ENCODE measurements at places on chromosomes 13 and 19.

GRCh38 chr19:32711747-32712146, 7.8 kb upstream of the TDRD12 start:
- DNase-seq: no peak

DNA sequence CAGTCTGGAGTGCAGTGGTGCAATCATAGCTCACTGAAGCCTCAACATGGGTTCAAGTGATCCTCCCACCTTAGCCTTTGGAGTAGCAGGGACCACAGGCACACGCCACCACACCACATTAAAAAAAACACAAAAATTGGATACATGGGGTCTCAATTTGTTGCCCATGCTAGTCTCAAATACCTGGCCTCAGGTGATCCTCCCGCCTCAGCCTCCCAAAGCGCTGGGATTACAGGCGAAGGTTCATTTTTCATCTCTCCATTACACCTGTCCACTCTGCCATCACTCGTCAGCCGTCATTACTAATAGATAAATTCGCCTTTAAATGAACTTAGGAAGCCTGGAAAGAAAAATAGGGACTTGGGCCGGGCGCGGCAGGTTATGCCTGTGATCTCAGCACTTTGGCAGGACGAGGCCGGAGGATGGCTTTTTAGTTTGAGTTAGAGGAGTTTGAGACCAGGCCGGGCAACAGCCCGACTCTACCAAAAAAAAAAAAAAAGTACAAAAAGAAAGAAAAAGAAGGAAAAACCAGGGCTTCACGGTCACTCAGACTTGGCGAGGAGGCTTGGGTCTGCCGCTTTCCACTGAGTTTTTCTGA, 685 bp upstream of the SUPT5H start:
- no peak for DNase-seq

DNA sequence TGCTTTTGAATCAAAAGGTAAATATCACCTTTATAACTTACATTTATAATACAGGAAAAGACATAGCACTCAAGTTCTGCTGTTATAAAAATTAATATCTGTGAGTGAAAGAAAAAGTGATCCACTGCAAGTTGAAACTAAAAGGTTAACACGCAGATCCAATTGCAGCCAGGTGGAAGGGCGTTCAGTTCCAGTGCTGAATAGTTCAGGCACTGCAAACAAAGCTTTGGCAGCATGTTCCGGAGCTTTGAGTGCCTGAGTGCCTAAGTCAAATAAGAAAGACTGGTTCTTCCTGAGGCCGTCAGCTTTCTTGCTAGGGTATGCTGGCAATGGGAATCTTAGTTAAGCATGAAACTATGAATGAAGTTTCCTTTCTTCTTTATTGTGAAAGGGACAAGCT, 200.3 kb downstream of the LMO7 start:
- DNase-seq: no peak

DNA sequence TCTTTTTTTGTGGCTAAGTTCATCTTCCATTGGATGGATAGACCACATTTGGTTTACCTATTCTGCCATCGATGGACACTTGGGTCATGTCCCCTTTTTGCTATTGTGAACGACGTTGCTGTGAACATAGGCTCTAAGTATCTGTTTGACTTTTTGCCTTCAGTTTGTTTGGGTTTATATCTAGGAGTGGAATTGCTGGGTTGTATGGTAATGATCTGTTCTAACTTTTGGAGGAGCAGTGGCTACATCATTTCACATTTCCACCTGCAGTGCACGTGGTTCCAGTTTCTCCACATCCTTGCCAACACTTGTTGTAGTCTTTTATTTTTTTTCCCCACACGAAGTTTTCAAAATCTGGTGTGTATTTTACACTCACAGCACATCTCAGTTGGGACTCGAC, 21.7 kb downstream of the BICRA start:
- no peak for DNase-seq

DNA sequence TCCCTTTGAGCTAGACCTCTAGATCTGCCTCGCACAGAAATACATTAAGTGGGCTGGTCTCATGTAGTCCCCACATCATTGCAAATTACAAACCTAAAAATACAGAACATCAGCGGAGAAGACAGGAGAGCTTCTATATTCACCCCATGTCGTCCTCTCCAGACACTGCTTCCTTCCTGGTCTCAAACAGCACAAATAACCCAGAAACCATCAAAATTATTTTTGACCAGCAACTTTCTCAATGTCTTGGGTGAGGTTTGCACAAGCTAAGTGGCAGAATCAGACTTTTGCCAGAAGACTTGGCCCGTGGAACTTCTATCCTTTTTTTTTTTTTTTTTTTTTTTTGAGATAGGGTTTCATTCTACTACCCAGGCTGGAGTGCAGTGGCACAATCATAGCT, 28.2 kb downstream of the CLEC17A start:
- DNase-seq: no peak

GRCh38 chr13:96678801-96679200, 315.5 kb downstream of the OXGR1 start:
- DNase-seq: no peak

DNA sequence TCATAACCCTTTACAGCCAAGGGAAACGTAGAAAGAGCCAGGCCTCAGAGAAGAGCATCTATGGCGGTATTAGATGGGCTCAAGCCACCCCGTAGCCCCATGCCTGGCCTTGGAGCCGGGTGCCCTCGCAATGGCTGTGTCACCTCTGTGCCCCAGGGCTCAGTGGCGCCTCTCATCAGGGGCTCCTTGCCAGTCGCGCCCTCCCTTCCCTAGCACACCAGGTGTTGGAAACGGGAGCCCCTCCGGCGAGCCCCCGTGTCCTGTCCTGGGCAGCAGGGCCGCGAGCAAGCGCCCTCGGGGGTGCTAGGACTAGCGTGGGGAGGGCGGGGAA, 453 bp downstream of the ZNF256 start:
- no peak for DNase-seq

DNA sequence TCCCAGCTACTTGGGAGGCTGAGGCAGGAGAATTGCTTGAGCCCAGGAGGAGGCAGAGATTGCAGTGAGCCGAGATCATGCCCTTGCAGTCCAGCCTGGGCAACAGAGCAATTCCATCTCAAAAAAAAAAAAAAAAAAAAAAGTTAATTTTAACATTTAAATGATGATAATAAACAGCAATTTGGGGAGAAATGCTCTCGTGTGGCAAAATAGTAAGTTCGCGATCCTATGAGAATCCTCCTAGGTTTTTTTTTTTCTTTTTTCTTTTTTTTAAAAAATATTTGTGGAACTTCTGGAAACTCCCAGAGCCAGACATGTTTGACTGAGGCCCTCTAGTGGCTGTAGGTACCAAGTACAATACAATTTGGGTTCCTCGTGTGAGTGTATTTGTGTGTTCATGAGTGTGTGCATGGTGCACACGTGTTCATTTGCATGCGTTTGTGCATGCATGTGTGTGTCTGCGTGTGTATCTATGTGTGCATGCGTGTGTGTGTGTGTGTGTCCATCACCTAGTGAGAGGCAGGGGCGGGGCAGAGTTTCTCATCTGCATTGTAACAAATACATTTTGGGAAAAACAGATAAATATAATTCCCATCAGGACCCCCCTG, 31.2 kb downstream of the TMPRSS9 start:
- no peak for DNase-seq

GRCh38 chr13:97978651-97979050, 25.2 kb downstream of the IPO5 start:
- DNase-seq: no peak

DNA sequence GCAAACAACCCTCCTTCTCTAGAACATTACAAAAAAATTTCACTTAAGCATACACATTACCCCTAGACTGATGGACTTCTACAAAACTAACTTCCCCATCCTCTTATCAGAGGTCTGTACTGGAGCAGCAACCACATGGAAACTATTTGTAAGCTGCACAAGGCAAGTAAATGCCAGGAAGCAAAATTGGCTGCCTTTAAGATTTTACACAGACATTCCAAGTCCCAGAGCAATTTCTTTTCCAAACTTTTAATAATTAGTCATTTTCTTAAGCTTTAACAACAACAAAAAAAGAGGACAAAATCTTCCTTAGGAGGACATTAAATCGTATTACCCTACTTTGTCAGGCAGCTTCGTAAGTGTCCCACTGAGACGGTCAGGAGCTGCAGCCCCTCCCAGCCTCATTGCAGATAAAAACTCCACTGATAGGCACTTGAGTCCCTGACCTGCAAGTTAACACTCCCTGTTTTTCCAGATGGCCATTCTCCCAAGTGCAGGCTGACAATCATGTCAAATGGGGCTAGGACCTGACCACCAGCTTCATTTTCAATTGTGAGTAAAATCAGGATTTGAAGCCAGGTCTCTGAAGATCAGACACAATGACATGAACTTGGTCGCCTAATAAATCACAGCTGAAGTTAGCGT, 680.1 kb downstream of the DIAPH3 start:
- DNase-seq: no peak

- DNase-seq: no peak
Observed at GRCh38 chr19:3378352-3379150, 12.2 kb downstream of the NFIC start.

DNA sequence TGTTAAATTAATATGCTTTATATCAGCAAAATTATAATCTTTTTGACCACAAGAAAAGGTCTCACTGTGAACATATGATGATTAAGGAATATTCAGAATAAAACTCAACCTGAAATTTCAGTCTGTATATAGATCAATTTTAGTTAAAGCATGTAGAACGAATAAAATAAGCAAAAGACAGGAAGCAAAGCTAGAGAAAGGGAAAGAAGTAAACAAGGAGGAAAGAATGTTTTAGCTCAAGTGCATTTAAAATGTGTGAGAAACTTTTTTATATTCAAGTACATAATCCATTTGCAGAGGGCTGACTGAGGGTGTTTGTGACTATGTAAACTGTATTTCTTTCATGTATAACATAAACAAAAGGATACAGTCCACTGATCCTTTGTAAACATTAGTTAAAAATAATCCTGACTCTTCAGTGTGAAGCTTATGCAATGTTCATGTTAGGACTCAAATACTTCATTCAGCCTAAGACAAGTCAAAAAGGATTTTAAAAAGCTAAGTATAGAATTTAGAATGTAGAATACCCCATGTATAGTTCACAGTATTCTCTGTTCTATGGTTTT, 472.1 kb downstream of the DIAPH3 start:
- no peak for DNase-seq

GRCh38 chr13:104785952-104786351, 1719.7 kb upstream of the SLC10A2 start:
- no peak for DNase-seq

GRCh38 chr13:40506592-40507446, 159.6 kb downstream of the FOXO1 start:
- DNase-seq: no peak

DNA sequence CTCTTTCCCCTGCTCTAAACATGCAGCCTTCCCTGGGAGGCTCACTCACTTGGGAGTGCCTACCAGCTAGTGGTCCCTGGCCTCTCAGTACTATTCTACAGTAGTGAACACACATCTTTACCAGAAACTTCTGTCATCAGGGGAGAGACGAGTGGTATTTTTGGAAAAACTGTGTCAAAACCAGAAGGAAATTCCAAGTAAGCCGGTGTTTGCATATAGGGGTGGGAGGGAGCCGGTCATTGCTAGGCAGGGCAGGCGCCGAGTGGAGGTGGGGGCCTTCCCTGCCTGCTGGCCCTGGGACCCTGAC, 7.0 kb downstream of the RPS9 start:
- no peak for DNase-seq

- no peak for DNase-seq
Observed at GRCh38 chr19:48506138-48506733, 5.4 kb downstream of the LMTK3 start.

DNA sequence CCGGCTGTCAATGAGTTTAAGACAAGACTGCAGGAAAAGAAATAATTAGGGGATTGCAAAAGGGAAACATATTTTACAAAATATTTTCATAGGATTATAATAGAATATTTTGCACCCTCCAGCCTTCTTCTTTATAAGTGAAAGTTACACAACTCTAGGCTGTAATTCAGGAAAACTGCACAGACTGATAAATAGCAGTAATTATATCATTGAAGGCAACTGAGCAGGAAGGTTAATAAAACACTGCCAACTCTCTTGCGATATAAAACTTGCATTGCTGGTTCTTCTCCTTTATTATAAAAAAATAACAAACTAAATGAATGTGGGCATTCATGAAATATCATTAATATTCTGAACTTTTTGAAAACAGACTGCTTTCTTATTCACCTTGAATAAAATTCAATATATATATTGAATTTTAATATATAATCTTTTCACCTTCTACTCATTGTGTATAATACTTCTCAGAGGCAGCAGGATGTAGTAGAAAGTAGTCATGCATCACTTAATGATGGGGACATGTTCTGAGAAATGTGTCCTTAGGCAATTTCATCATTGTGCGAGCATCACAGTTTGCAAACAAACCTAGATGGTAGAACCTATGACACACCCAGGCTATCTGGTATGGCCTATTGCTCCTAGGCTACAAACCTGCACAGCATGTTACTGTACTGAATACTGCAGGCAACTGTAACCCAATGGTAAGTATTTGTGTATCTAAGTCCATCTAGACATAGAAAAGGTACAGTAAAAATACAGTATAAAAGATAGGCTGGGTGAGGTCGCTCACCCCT, 24.9 kb upstream of the STARD13 start:
- DNase-seq: no peak

GRCh38 chr19:19661675-19662251, 1.7 kb downstream of the ATP13A1 start:
- no peak for DNase-seq

DNA sequence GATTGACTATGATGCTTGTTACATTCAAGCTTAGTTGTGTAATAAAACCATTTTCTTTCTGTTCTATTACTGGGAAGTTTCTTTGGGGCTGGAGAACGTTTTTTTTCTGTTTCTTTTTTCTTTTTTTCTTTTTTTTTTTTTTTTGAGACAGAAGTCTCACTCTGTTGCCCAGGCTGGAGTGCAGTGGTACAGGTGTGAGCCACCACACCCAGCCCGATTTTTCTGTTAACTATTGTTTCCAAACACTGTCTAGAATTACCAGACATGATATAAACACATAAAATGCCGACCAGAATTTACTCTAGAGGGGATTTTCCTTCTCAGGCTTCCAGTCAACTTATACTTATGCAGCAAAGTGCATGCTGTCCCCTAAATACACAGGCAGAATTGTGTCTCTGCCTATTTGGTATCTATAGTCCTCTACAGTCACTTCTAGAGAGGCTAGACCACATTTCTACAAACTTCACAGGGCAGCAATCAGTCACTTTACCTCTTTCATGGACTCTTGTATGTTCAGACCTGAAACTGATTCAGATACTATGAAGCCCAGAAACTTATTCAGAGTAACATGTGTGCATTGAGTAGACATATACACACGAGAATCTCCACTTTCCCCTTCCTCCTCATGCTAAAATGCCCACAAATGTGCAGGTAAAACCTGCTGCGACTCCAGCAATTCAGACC, 121.2 kb downstream of the ZNF737 start:
- DNase-seq: no peak

DNA sequence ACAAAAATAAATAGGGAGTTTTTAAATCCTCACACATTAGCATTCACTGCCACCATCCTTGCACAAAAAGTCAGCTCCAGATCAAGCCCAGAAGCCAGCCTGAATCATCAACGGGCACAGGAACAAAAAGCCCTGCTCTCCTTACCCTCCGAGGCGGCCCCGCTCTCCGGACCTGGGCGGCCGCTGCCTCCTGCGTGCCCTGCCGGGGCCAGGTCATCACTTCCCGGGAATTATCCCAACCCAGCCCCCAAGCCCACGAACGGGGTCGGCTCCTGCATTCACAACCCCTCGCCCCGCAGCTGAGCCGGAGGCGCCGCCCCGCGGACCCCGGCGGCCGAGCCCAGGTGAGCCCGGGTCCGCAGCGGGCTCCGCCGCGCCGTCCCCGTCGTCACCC, 754 bp downstream of the DNAJB1 start:
- no peak for DNase-seq

All from left renal pelvis (tissue), 4 donors.